ENCODE measurements at places on chromosomes 2 and 18. TPM values are rescaled to one million over a fixed set of nuclear protein-coding genes. Genes with fewer than 3 reads are reported as not detected.

- no peak for DNase-seq
Observed at GRCh38 chr2:54589340-54590215, 133.5 kb downstream of the SPTBN1 start.

- peak; percentile 85 for DNase-seq
Observed at GRCh38 chr2:10400568-10400977, 47.6 kb downstream of the ODC1 start.

DNA sequence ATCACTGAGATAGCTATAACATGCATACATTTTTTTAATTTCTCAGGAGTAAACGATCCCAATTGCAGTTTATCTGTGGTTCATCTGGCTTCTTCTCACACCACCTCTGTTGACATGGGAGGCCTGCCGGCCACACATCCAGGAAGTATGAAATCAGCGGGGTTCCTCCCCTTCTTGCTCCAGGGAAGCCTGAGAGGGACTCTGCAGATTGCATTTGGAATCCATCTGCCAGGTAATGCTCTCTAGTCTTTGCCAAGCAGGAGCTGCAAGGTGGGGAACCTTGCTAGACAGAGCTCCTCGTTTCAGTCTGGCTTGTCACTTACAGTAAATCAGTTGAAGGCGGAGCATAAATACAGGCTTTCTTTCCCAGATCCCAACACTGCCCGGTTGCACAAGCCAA lies 49.9 kb downstream of the SOX11 start:
- no peak for DNase-seq

The MDH1B gene
- total RNA-seq = 1.8 TPM

The COL5A2 gene
- total RNA-seq = 123 TPM

The MARCHF4 gene
- total RNA-seq = not detected

The PGAP1 gene
- 14.4 TPM for total RNA-seq

Data from posterior vena cava (tissue), 2 donors.